ENCODE measurements at places on chromosomes 7 and 10.

DNA sequence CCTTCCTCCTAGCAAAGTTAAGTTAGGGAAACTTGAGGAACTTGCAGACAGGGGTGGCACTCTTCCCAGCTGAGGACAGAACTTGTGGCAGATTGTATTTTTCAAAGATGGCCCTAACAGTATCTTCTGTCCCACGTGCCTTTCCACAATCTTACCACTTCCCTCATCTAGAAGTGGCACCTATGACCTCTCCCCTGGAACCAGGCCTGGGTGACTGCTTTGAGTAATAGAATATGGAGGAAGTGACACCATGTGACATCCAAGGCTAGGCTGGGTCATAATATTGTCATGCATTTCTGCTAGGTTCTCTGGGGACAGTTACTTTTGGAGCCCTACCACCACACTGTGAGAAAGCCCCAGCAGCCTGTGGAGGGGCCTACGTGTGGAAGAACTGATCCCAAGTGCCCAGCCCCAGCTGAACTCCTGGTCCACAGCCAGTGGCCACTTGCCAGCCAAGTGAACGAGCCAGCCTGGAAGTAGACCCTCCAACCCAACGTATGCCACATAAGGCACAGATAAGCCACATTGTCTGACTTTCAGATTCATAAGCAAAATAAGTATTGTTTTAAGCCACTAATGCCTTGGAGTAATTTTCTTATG is 193.7 kb downstream of the PTPN20 start:
- peak; percentile 1 for DNase-seq

DNA sequence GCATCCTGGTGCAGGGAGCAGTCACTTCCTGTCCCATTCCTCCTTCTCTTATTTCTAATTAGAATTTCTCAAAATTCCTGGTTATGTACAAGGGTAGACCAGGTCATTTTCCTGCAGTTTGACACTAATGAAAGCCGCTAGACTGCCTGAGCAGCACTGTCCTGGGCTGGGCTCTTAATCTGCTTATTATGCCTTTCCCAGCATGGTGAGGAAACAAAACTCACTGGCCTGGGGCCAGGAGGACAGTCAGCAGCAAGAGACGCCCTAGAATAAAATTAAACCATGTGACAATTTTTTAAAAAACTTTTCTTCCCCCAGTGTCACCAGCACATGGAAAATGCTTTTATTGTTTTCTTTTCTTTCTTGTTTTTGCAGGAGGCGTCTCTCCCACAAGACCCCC is 647.5 kb downstream of the TYW1 start:
- DNase-seq = no peak

DNA sequence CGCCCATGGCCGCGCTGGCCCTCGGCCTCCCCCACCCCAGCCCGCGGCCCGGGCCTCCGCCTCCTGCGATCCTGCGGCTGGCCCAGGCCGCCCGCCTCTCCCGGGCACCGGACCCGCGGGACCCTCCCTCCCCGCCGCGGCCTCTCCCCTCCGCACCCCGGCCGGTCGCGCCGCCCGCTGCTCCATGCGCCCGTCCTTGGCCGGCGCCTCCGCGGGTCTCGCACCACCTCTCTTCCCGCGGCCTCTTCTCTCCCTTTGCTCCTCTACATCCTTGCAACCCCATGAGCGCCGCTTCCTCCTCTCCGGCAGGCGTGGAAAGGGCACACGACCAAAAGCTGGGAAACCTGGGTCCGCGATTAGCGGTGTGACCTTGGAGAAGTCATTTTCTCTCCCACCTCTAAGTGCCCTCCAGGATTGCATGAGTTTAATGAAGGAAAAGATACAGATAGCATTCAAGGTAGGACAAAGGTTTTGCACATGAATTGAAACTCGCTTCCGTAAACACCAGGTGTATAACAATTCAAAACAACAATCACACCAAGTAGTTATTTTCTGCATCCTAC is 448 bp upstream of the SRPK2 start:
- peak; percentile 81 for DNase-seq

DNA sequence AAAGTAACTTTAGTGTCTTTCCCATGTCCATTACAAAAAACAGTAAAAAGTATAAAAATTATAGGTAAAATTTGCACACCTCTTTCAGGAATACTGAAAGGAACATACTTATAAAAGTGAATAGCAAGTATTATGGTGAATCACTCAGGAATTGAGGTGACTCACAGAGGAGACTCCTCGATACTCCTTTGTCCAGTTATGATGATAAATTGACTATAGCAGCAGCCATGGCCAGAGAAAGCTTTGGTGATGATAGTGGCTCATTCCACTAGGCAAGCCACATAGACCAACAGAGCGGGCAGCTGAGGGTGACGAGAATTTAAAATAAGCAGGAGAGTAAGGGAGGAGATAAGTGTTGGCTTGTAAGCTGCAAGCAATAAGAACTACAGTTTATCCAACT is 1231.1 kb upstream of the CELF2 start:
- DNase-seq = no peak

GRCh38 chr7:20778063-20778721 is 8.5 kb downstream of the SP8 start:
- peak; percentile 68 for DNase-seq

GRCh38 chr7:55109404-55110167 is 90.8 kb downstream of the EGFR start:
- no peak for DNase-seq

GRCh38 chr7:138538997-138539644 is 79.1 kb downstream of the TRIM24 start:
- no peak for DNase-seq

- no peak for DNase-seq
These were observed 9.5 kb upstream of the KAZALD1 start for GRCh38 chr10:101052285-101052684.

GRCh38 chr10:31359979-31360378 is 41.0 kb downstream of the ZEB1 start:
- DNase-seq = no peak

All from small intestine (tissue), 16 donors.